ENCODE measurements at places on chromosomes 2 and 18. TPM values are rescaled to one million over a fixed set of nuclear protein-coding genes. Genes with fewer than 3 reads are reported as not detected.

DNA sequence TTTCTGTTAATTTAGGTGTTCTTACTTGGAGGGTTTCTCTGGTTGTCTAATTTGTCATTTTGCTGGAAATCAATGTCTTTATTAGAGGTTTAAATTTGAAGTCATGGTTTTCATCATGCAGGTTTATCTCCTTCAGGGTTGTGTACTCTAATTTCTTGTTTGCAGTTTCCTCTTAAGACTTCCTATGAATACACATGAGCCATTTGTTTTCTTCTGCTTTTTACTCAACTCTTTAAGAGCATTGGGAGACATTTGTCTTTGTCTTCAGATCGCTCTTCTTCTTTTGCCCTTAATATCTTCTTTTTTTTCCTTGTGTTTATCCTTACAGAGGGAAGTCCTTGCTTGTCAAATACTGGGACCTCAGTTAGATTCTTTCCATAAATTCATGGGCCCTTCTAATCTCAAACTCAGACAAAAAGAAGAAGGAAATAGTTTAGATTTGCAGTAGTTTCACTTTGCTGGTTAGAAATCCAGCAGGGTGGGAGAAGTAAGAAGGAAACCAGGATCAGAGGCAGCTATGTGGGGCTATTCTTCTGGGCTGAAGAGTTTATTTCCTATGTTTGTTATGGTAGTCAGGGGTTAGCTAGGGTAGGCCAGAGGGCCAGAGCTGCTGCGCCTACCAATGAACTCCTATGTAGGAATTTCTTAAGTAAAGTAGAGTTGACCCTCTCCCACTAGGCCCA is 176.6 kb downstream of the DYSF start:
- DNase-seq = no peak

GRCh38 chr2:62826953-62827675 is 121.6 kb downstream of the EHBP1 start:
- DNase-seq = no peak

- no peak for DNase-seq
Measured at GRCh38 chr2:150647943-150648342, 160.5 kb upstream of the RND3 start.

GRCh38 chr2:74292751-74293150 is 50.5 kb downstream of the SLC4A5 start:
- DNase-seq = no peak

Gene LBX2
- total RNA-seq = 0.16 TPM

Gene CNTNAP5
- total RNA-seq = not detected

DNA sequence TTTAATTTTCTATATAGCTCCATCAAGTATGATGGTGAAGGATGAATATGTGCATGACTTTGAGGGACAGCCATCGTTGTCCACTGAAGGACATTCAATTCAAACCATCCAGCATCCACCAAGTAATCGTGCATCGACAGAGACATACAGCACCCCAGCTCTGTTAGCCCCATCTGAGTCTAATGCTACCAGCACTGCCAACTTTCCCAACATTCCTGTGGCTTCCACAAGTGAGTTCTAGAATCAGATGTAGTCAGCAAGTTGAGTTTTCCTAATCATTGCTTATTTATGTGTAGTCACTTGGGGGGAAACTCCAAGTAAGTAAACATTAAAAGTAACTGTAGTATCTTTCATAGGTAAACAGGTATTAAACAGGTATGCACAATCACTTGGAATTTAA is 24.8 kb downstream of the SMAD4 start:
- no peak for DNase-seq

Gene IL1A
- not detected for total RNA-seq

GRCh38 chr2:225354281-225354774 is 45.2 kb upstream of the NYAP2 start:
- DNase-seq = no peak

Gene ANO7
- total RNA-seq = 0.35 TPM

- peak; percentile 46 for DNase-seq
Measured at GRCh38 chr18:32549248-32550110, 78.8 kb upstream of the GAREM1 start.

Gene CPSF3
- total RNA-seq = 14.0 TPM

DNA sequence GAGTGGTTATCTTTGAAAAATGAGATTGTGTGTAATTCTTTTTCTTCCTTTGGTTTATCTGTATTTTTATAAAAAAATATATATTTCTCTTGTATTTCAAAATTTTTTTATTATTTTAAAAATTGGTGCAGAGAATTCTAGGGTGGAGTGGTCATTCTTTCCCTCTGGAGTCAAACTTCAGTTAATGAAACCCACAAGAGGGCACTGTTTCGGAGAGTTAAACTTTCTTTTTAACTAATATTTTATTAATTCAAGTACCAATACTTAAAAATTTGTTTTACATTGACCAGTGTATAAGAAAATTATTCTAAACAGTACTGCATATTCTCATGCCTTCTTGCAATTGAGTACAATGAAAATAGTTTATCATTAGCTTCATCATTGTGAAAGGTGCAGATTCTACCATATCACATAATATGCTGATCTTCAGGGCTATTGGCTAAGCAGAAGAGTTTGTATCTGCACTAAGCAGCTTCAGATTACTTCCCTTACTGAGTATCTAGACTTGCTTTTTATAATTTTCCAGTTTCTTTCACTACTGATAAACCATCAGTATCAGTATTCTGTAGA is 50.1 kb downstream of the HS1BP3 start:
- no peak for DNase-seq

GRCh38 chr2:229489016-229489415 is 217.9 kb upstream of the PID1 start:
- no peak for DNase-seq

DNA sequence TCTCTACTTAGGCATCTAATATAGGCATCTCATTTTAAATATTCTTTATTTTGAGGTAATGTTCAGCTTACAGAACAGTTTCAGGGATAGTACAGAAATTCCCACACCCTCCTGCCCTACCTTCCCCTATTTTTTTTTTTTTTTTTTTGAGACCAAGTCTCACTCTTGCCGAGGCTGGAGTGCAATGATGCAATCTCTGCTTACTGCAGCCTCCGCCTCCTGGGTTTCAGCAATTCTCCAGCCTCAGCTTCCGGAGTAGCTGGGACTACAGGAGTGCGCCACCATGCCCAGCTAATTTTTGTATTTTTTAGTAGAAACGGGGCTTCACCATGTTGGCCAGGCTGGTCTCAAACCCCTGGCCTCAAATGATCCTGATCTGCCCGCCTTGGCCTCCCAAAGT is 97.6 kb downstream of the EPB41L5 start:
- DNase-seq = peak; percentile 51

DNA sequence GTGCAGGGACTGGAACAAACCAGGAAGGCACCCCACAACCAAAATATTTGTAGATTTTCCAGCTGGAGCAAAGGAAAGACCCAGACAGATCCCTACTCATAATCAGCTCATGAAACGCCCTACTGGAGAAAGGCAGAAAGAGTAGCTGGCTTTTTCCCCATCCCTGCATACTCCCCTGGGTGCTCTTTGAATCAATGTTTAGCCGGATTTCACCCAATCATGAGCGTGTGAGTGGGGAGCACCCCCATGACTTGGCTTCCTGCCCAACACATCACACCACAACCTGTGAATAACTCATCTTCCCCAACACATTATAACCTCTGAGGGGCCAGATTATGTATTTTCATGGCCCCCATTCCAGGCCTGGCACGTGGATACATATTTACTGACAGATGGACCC is 35.1 kb upstream of the SLC14A1 start:
- no peak for DNase-seq

DNA sequence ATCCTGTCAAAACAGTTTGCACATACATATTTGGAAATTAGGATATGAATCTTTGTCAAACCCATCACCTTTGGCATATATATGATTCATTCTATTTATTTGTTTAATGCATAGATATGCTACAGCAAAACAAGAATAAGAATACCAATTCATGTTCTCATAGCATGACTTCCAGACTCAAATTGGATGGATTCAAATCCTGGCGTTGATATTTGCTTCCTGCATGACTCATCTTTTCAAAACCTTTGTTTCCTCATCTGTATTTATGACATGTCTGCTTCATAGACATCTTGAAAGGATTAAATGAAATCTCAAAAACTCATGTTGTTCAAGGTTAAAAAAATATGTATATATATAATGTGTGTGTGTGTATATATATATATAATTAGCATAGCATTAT is 261.3 kb downstream of the MBD5 start:
- DNase-seq = no peak

DNA sequence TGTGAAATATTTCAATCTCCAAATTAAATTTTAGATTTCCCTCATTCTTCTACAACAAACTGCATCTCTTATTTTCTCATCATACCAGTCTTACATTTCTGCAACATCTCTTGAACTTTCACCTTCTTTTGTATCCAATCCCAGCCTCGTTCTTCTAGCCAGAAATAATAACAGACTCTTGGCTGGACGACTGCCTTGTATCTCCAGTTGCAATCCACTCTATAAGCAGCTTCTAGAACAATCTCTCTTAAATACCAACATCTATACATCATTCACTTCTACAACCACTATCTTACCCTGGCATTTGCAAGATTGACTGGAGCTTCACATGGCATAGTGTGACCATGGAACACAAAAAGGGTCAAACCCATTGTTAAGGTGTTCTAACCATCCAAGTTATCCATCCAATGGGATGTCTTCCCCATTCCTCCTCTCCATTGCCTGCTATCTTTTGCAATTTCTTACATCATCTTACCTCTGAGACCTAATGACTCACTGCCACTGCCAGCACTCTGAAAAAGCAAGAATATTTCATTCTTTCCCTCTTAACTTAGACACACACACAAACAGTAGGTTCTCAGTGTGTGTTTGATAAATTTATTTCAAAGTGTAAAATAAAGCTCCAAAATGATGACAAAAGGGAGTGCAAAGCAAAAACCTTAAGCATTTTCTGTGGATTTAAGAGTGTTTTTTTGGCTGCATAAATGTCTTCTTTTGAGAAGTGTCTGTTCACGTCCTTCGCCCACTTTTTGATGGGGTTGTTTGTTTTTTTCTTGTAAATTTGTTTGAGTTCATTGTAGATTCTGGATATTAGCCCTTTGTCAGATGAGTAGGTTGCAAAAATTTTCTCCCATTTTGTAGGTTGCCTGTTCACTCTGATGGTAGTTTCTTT is 145.6 kb downstream of the METTL4 start:
- DNase-seq = no peak

DNA sequence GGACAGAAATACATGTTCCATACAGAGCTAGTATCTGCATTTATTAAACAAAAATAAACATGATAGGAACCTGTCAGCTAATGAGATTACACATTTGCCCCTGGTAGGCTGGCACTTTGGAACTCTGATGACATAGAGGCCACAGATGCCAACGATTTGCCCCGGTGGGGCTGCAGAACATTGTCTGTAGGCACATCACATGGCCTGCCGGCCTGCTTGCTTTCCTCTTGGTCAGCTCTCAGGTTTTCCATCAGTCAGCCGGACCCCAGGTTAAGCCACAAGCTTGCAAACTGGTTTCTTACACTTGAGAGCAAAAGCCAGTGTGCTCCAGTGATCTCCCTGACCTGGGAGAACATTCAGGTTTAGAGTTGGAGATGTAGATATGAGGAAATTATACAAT is 60.3 kb downstream of the CRACDL start:
- DNase-seq = no peak

Gene PRPF40A
- total RNA-seq = 28.4 TPM

Data from Right ventricle myocardium superior (tissue), 1 donor.